Fibroblast of mammary gland (primary cell): ENCODE measurements at places on chromosomes 7 and 10.

- no peak for DNase-seq
Observed at GRCh38 chr10:70480239-70480861, 1.8 kb downstream of the PALD1 start.

DNA sequence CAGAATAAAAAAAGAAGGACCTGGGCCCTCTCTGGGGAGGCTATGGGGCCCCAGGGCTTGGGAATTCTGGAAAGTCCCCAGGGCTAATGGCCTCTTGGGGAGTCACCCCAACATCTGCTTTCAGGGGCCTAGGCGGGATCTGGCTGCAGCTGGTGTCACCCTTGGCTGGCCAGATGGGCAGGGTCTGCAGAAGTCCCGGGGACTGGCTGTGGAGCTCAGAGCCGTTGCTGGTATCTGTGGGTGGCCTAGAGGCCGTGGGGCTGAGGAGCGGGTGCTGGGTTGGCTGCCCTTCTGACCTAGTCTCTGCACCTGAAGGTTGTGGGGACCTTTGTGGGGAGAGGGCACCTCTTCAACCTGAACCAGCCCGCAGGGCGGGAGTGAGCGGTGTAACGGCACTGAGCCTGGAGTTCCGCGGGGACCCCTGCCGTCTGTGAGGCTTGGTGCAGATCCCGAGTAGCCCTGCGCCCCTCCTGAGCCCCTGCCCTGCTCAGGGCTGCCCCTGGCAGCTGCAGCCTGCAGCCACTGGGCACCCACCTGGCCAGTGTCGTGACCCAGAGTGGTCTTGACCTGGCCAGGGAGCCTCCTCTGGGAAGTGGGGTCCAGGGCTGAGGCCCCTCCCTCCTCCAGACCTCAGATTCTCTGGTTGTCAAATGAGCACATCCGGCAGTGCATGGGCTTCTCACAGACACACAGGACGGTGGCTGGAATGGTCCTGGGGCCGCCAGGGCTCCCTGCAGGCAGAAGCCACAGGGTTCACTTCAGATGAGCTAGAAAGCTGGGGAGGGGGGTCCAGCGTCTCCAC lies 51.5 kb downstream of the UNCX start:
- DNase-seq, result no peak

DNA sequence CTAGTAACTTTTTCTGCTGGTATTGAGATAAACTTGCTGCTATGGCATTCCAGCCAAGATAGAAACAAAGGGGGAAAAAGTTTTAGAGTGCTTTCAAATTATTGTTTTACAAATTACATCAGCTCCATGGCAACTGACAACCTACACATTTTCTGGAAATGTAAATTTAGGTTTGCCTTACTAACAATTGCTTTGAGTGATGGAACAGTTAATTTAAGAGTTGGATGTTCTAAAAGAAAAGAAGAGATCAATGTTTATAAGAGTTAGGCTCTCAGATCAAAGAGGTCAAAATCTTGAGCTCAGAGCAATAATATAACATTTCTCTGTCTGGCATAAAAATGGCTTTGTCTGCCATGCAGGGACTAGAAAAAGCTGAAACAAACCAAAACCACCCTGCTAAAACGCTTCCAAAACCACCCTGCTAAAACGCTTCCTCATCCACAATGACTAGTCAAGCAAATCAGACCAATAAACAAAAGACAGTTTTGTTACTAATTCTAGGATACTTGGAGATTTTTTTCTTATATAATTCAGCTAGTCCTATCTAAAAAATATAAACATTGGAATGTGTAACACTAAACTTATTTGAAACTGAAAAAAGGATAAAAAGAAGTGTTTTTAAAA lies 32.3 kb downstream of the ORC5 start:
- DNase-seq, result no peak

- DNase-seq, result no peak
Observed at GRCh38 chr7:86846494-86847190, 202.9 kb downstream of the GRM3 start.

- DNase-seq, result no peak
Observed at GRCh38 chr7:157463245-157463644, 126.4 kb downstream of the DNAJB6 start.

DNA sequence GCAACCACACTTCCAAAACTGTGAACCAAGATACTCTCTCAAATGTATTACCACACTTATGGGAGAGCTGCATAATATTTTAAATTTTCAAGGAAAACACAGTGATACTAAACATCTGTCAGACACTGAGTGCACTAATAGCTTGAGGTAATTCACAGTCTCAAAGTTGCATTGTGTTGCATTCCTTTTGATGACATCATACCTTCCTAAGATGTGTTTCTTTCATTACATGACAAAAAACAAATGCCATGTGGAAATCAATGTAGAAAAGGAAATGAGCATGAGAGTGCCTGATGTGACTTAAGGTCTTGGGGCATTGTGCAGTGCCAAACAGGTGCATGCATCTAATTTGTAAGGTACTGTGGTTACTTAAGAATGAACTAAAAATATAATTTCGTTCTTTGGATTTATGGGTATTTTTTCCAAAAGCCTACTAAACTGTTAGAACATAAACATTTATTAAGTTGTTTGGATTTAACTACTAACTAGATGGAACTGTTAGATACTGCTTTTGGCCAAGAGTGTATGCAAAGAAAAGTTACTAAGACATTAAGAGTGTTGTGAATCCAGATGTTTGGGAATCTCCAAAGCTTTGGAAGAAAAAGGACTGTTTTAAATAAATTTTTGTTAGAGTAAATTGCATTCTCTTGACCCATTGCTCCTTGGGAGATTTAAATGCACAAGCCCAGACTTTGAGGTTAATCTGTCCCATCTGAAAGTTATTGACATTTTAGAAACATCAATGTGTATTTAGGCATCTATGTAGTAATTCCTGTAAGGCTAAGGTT lies 496.2 kb upstream of the SEMA3D start:
- peak; percentile 51 for DNase-seq

GRCh38 chr10:32939296-32940111 lies 18.5 kb downstream of the ITGB1 start:
- no peak for DNase-seq

DNA sequence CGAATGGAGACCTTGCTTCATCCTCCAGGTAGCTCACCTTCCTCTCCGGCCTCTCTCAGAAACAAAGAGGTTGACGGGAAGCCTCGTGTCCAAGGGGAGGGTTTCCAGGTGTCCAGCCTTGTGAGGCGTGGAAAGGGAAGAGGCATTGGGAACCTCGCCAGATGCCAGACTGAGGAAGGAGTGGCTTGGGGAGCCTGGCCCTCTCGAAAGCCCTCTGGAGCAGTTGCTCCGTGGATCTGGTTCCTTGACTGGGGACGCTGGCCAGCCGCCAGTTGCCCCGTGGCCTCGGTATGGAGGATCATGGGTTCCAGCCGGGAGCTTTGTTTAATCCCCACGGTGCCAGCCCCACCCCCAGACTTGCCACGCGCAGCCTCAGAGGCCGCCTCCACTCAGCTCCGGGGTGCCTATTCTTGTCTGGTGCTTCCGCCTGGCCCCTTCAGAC lies 30.3 kb upstream of the SUN1 start:
- no peak for DNase-seq

DNA sequence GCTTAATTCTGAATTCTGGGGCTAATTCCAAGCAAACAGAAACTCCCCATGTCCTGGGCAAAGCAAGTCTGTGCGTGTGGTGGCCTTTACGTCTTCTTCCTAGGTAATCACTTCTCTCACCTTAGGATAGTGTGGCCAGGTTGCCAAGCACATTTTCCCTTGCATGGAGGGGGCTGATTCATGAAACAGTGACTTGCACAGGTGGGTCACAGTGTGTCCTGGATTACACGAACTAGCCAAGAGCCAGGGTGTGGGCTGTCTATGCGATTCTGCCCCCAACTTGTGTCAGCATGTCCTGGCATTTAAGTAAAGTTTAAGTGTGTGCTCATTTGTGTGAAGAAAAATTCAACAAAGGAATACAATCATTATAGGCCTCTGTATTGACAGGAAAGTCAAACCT lies 18.5 kb upstream of the SEM1 start:
- DNase-seq, result no peak

GRCh38 chr7:105027176-105027853 lies 13.3 kb downstream of the KMT2E start:
- DNase-seq, result no peak

- no peak for DNase-seq
Observed at GRCh38 chr10:14468726-14469125, 138.0 kb upstream of the FRMD4A start.

GRCh38 chr10:88012641-88013040 lies 149.2 kb downstream of the PTEN start:
- peak; percentile 23 for DNase-seq

DNA sequence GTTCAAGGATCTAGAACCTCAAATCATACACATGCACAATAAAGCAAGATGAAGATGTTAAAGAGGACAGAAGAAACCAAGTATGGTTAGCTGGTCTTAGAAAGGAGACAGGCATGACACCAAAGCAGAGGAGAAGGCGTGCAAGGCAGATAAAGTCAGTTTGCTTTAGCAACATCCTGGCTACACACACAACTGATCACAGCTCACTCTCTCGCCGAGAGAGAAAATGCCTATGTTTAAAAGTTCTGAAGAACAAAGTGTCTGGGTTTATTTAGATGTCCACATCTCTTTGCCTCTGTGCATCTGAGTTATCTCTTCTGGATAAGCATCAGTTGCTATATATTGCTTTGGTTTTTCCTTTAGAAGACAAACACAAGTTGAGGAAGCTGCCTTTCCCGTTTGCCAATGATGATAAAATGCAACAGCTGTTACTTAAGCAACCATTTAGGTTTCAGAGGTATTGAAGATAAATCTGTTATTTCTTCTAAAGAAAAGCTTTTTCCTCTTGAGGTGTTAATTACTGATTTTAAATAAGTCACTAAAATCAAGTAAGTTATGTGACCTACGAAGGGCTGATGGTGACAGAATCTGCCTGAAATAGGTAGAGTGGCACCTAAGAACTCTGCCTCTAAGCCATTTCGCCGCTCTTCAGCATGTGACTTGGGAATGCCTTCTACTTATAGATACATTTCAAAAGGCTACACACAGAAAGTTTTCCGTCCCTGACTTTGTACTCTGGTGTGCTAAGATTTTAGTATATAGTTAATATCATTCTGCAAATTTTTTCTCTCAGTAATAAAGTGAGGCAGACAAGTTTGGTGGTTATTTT lies 146.2 kb upstream of the ASAH2 start:
- no peak for DNase-seq

DNA sequence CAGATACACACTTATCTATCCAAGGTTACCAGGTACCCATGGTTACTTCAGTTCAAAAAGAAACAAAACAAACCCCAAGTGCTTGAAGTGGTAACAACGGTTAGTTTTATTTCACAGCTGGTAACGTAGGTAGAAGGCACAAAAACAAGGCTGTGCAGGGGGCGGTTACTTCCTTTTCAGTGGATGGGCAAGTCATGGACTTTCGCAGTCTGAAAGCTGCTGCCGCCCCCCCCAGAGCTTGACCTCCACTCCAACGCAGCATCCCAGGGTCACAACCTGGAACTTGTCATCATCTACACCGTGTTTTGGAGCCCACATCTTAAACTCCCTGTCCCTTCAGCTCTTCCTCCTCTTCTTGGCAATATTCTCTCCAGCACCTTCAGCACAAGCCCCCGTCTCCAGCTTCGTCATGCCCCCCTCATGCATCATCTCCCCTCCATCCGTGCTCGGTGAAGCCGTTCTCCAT lies 181.2 kb upstream of the ITGB1 start:
- no peak for DNase-seq

- no peak for DNase-seq
Observed at GRCh38 chr7:106279425-106280197, 5.2 kb downstream of the NAMPT start.

GRCh38 chr7:8881916-8882315 lies 448.5 kb downstream of the NXPH1 start:
- DNase-seq, result no peak

GRCh38 chr10:76763376-76763775 lies 874.2 kb downstream of the KCNMA1 start:
- DNase-seq, result no peak

DNA sequence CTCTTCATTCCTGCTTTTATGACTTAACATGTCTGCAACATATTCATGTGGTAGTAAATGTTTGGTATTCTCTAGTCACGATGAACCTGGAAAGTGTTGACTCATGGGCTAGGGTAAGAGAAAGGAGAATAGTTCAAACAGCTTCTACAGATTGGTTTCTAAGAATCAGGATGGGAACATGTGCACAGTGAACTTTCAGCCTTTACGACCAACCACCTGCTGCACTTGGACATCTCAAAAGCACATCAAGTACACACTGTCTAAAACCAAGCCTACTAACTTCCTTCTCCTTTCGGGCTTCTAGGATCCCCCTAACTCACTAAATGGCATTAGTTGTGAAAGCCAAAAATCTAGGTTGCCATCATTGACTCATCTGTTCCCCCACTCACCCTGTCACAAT lies 85.5 kb downstream of the CUL2 start:
- no peak for DNase-seq

DNA sequence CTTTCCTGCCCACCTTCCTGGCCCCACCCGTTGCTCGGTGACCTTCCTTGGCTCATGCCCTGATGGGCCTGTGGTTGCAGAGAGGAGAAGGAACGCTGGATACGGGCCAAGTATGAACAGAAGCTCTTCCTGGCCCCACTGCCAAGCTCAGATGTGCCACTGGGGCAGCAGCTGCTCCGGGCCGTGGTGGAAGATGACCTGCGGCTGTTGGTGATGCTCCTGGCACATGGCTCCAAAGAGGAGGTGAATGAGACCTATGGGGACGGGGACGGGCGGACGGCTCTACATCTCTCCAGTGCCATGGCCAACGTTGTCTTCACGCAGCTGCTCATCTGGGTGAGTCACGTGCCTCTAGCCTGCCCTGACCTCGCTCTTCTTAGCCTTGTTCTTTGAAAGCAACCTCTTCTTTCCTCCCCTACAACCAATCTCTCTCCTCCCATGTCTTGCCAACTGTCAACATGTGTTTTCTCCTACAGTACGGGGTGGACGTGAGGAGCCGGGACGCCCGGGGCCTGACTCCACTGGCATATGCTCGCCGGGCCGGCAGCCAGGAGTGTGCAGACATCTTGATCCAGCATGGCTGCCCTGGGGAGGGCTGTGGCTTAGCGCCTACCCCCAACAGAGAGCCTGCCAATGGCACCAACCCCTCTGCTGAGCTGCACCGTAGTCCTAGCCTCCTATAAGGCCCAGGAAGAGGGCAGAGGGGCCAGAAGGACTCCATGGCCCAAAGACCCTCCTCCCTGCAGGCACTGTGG lies 24.1 kb downstream of the GBX1 start:
- peak; percentile 11 for DNase-seq

GRCh38 chr7:40072268-40072667 lies 62.2 kb downstream of the MPLKIP start:
- no peak for DNase-seq

DNA sequence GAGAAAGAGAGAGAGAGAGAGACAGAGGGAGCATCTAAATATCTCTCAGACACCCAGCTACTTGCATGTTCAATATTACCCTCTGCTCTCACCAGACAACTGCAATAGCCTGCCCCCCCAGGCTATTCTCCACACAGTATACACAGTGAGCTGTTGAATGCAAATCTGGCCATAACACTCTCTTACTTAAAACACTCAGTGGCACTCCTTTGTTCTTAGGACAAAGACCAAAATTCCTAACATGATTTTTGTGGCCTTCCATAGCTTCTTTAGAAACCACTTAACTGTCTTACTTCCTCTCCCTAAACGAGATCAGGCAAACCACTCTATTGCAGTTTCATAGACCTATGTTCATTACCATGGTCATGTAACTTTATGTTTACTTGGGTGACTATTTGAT lies 903.6 kb upstream of the AUTS2 start:
- DNase-seq, result no peak

GRCh38 chr10:29163746-29164145 lies 125.1 kb upstream of the LYZL1 start:
- peak; percentile 44 for DNase-seq

GRCh38 chr7:134459981-134460380 lies 1.1 kb upstream of the AKR1B1 start:
- peak; percentile 83 for DNase-seq

GRCh38 chr10:17682236-17682946 lies 38.4 kb downstream of the STAM start:
- DNase-seq, result no peak
